ENCODE measurements at places on chromosomes 2 and 18. TPM values are rescaled to one million over a fixed set of nuclear protein-coding genes. Genes with fewer than 3 reads are reported as not detected.

GRCh38 chr18:79532313-79533007 lies 136.7 kb downstream of the NFATC1 start:
- peak; percentile 59 for DNase-seq

DNA sequence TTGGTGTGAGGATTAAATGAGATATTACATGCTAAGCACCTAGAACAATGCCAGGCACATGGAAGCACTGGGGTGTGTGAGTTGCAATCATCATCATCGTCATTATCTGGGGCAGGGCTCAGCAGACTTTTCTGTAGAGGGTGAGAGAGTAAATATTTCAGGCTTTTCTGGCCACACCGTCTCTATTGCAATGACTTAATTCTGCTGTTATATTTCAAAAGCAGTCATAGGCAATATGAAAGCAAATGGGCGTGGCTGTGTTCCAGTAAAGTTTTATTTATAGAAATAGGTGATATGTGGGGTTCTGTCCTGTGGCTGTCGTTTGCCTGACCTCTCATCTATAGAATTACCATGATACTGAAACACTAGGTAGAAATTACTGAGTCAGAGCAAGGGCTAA lies 60.6 kb downstream of the IL1R2 start:
- DNase-seq = no peak

DNA sequence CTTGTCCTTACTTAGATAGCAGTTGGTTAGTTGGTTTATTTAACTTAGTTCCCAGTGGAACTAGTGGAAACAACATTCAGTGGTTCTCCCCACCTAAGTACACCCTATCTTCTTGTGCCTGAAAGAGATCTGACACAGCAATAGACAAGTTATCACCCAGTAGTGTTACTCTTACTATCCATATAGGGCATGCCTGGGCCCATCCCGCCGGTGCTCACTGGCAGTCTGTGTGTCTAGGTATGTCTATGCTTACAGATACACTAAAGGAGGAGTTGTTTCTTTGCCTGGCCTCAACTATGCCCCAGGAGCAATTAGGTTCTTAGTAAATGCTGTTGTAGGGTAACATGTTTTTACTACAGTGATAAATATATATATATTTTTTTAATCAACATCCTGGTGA lies 12.0 kb upstream of the NRP2 start:
- DNase-seq = no peak

GRCh38 chr2:28779001-28779400 lies 27.4 kb downstream of the PPP1CB start:
- DNase-seq = no peak

- DNase-seq = no peak
Measured at GRCh38 chr2:175161-175786, 88.6 kb downstream of the SH3YL1 start.

- DNase-seq = no peak
Measured at GRCh38 chr2:65354773-65355172, 77.6 kb downstream of the SPRED2 start.

DNA sequence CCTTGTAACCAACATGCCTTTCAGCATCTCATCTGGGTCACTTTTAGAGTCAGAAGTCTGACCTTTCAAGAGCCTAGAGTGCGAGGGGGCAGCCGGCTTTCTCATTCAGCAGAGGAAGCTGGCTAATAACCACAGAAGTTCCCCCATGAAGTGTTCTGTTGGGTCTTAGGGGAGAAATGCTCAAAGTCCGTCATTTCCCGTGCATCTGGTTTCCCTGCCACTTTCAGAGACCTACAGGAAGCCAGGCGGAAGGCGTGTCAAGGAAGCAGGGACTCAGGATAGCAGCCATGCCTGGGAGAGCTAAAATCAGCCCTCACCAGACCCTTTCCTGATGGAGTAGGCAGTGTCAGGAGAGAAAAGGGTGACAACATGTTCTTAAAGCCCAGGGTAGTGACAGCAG lies 301.8 kb upstream of the ID2 start:
- no peak for DNase-seq

DNA sequence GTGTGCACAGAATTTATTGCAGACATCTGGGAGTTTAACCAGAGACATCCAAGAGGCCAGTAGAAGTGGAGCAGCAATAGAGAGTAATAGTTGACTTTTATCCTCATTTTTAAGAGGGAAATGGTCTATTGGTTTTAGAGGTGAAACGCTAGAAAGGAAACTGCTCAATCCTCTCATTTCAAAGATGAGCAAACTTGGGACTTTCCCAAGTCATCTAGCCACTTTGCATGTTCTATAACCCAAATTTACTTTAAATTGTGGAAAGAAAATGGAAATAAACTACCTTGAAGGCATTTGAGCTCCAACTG lies 601.7 kb downstream of the ARHGAP15 start:
- no peak for DNase-seq

Gene TNFRSF11A
- 1.0 TPM for total RNA-seq

Gene FAM98A
- total RNA-seq = 86.8 TPM
